Left renal cortex interstitium (tissue), 4 donors: ENCODE measurements at places on chromosomes 5 and 9.

DNA sequence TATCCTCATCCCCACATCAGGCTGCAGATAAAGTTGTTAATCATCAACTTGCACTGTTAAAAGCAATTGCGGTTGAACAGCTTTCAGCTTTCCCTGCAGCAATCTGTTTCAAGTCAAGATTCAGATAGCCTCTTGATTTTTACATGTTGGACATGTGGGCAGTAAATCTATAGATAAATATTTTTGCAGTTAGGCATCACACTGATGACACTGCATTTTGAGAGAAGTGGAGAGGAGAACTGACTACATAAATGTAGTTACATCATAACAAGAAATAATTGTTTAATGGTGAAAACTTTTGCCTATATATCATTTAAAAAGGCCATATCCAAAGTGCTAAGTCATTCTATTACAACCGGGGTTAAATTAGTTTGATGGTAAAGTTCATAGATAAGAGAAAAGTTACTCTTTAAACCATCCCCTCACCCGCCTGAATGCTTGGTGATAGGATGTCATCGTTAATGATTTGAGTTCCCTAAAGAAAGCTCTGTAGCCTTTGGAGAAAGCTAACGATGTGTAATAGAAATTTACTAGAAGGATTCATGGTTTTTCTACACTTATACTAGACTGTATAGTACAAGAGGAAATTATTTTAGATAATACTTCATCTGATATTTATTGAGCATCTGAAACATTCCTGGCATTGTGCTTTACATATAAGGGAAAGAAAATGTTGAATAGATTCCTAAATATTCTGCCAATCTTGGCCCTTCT lies 30.8 kb upstream of the ALDH1A1 start:
- DNase-seq = no peak

GRCh38 chr5:173399851-173400250 lies 71.6 kb upstream of the STC2 start:
- no peak for DNase-seq

DNA sequence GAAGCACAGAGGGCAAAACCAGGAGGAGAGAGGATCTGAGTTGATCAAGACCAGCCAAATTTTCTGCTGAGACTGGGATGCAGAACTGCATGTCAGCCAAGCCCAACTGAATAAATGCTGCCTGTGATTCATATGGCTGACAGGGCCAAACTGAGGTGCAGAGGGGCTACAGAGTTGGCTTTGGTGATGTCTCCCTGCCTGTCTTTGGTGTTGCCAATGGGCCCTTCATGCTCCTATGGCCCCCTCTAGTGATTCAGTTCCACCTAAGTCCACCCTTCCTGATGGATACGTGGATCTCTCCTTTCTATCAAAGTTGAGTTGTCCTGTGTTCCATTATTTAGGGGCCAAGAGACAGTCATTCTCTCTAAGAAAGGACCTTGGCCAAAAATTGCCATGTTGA lies 163.6 kb upstream of the TLE4 start:
- no peak for DNase-seq

GRCh38 chr5:124951661-124952060 lies 205.2 kb upstream of the ZNF608 start:
- no peak for DNase-seq

GRCh38 chr9:24502206-24502937 lies 43.3 kb downstream of the IZUMO3 start:
- no peak for DNase-seq

- no peak for DNase-seq
Measured at GRCh38 chr9:27929841-27930240, 356.6 kb upstream of the C9orf72 start.

DNA sequence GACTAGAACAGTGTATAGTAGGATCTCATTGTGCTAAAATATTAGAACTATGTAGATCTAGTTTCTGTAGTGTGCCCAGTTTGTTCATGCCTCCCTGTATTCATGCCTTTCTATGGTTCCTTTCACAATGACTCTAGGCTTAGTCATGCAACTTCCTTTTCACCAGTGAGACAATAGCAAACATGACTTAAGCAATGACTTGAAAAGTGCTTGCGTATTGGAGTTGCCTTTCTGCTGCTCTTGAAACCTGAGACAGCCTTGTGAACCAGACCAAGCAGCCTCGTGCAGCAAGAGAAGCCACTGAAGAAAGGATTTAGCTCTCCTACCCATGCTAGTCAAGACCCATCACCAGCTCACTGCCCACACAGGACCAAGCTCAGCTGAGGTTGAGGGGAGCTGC lies 294.5 kb upstream of the TAS2R1 start:
- no peak for DNase-seq

GRCh38 chr5:59104400-59105127 lies 521.7 kb downstream of the RAB3C start:
- no peak for DNase-seq

DNA sequence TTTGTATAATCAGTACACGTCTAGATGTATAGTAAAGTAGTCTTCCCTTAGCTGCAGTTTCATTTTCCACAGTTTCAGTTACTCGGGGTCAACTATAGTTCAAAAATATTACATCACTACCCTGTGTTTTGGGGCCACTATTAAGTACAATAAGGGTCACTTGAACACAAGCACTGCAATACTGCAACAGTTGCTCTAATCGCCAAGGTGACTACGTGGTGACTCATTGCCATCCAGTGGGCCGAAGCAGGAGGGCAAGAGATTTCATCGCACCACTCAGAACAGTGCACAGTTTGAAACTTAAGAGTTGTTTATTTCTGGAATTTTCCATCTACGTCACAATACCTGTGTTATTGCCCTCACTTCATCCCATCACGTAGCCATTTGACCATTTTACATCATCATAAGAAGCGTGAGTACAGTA lies at the start of gene ARL14EPL:
ARL14EPL (plus strand) TSS at position 379 of the 424 bp plus-strand sequence. CDS start 18,994 bp downstream, outside the sequence.
- DNase-seq = no peak

DNA sequence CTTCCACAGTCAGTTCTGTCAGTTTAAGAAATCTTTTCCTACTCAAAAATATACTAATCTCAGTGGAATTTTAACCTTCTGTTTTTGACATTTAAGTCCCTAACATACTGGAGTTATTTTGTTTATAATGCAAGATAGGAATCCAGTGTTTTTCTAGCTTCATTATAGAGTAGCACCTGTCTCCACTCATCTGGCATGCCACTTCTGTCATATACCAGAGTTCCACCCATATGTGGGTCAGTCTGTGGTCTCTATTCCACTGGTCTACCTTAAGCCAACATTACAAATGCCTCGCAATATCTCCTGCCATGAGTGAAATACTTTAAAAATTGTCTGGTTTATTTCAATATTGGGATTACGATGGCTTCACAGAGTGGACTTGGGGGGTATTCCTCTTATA lies 42.9 kb downstream of the RNF145 start:
- DNase-seq = no peak

- DNase-seq = no peak
Measured at GRCh38 chr5:17157916-17158529, 59.4 kb upstream of the BASP1 start.

GRCh38 chr9:17757816-17758215 lies 178.9 kb downstream of the SH3GL2 start:
- DNase-seq = no peak

- no peak for DNase-seq
Measured at GRCh38 chr5:120988491-120988890, 524.4 kb downstream of the PRR16 start.

DNA sequence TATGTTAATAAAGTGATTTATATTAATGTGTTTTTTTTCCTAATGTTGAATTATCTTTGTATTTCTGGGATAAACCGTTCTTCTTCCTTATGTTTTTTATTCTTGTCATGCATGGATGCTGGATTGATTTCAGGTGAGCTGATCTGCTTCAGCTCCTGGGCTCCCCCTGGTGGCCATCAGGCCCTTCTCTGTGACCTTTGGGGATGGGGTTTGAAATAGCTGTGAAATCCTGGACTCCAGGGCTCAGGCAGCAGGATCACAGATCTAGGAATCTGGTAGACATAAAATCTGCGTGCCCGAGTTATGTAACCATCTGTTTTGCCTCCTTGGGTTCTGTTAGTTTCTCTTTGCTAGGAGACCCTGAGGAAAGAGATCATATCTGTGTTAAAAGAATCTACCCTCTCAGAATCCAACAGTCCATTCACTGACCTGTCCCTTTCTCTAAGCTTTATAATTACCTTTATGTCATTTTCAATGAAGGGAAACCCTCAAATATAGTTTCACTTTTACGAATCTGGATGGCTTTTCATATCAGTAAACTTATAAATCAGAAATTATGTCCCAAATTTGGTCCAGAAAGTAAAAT lies 12.2 kb upstream of the OR13J1 start:
- peak; percentile 65 for DNase-seq

GRCh38 chr5:107199756-107200155 lies 471.0 kb downstream of the EFNA5 start:
- no peak for DNase-seq

GRCh38 chr5:54524704-54525103 lies 7.1 kb downstream of the SNX18 start:
- no peak for DNase-seq

- DNase-seq = no peak
Measured at GRCh38 chr9:132647355-132647754, 22.4 kb downstream of the DDX31 start.

DNA sequence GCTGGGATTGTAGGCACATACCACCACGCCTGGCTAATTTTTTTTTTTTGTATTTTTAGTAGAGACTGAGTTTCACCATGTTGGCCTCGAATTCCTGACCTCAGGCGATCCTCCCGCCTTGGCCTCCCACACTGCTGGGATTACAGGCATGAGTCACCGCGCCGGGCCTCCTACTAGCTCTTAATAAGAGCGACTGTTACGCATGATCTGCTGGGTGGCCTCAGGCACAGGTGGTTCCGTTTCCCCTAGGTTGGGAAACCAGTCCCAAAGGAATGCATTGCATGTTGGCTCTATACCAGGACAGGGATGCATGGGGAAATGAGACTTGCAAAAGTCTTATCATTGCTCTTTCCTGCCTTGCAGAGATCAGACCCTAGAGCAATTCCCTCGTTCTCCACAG lies 184.7 kb upstream of the PPP1R26 start:
- no peak for DNase-seq

DNA sequence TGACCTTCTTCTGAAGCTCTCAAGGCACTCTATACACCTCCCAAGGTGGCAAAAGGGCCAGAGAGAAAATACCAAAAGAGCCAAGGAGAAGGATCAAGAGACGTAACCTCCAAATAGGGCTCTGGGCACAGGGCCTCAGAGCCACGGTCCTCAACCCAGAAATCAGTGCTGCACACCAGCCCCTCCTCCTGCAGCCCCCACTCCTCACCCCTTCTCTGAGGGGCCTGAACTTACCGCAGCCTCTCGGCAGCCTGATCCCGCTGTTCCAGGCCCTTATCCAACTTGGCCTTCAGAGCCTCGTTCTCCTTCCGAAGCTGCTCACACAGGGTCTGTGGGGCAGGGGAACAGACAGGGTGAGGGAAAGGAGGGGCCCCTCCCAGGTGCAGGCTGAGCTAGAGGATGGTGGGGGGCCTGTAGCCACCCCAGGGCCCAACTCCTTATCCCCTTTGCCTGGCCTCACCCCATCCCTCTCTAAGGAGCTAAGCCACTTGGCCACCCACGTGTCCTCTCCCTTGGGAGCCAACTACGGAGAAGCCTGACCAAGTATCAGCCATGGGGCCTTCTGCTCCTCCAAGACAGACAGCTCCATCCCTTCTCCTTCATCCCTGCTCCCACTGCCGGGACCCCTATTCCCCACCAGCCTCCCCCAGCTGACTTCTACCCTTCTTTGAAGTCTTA lies 28.8 kb downstream of the TNIP1 start:
- DNase-seq = no peak

DNA sequence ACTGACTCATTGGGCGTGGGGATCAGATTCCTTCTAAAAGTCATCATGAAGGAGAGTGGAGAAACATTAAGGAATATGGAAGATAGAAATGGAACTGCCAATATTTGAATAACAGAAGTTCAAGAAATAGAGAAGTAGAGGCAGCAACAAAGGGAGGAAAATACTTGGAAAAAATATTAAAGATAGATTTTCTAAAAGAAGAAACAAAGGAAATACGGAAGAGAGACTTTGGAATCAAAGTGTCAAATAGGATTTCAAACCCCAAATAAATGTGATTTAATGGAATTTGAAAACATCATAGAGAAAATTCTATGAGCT lies 605.1 kb upstream of the KLF4 start:
- DNase-seq = no peak

DNA sequence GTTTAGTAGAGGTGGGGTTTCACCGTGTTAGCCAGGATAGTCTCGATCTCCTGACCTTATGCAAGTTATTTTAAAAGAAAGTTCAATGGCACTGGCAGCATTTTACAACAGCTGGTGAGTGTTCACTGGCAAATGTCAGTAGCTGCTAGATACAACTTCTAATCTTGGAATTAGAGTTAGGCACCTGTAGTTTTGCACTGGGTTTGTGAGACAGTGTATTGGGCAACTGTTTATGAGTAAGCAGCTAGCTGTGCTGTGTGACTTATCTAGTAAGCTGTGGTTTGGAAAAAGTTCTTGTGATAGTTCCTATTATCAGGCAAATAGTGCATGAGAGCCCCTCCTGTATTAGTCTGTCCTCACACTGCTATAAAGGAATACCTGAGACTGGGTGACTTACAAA lies 61.5 kb downstream of the UBE2QL1 start:
- DNase-seq = no peak

GRCh38 chr5:133807348-133807747 lies 161.1 kb downstream of the C5orf15 start:
- no peak for DNase-seq

GRCh38 chr5:66744040-66744439 lies 147.8 kb downstream of the MAST4 start:
- no peak for DNase-seq

GRCh38 chr9:125412166-125412565 lies 150.5 kb downstream of the GAPVD1 start:
- DNase-seq = no peak

GRCh38 chr9:94864862-94865509 lies 138.5 kb downstream of the AOPEP start:
- no peak for DNase-seq

DNA sequence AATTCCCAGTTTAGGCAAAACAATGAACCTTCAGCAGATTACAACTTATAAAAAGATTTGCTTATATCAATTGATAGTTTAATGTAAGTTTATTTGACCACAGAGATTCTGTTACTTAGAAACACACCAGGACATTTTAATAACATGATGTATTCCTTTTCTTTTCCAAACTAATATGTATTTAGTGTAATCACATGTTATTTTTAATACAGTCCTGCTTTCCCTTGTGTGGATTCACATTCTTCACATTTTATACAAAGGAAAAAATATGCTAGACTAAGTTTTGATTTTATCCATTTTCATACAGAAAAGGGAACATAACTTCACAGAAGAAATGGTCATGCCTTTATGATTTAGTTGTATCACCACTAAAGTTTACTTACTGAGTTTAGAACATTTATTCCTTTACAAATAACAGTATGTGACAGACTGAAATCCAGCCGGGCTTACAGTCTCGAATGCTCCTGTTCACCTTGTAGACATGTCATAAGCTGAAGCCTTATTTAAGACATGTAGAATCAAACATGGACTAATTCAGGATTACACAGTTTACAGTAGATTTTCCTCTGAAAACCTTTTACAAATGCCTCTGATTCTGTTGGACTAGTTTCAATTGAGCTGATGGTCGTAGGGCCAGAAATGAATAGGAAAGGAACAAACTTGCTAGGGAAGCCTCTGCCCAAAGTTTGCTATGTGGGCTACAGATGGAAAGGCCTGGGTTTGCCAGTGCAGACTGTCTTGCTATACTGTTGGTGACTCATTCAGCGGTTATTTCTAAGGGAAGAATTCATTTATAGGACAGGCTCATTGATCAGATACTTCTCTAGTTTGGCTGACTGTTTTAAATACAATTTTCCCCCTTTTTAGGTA lies 6.6 kb upstream of the ASPN start:
- no peak for DNase-seq
